ENCODE measurements at places on chromosomes 2 and 18.

DNA sequence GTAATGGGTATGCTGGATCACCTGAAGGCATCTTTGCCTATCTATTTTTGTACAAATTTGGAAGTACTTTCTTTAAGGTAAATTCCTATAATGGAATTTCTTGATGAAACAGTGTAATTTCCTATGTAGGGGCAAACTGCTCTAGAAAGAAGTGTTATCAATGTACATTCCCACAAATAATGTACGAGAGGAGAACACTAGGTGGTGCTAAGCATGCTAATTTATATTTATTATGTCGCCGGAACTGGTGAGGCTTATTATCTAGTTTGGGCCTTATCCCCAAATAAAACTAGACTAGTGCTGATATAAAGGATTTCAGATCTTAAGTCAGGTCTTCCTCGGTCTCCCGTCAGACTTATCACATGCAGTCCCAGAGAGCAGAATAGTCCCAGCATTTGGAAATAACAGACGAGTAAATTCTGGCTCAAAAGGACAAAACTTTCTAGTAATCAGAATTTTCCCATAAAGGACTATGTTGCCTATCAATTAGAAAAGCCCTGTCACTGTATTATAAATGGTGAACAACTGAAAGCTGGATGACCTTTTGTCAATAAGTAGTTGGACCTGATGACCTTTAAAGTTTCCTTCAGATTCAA is 86.9 kb upstream of the RBBP8 start:
- no peak for DNase-seq

GRCh38 chr2:86807468-86808275 is 17.0 kb upstream of the CD8A start:
- DNase-seq, result peak; percentile 27

DNA sequence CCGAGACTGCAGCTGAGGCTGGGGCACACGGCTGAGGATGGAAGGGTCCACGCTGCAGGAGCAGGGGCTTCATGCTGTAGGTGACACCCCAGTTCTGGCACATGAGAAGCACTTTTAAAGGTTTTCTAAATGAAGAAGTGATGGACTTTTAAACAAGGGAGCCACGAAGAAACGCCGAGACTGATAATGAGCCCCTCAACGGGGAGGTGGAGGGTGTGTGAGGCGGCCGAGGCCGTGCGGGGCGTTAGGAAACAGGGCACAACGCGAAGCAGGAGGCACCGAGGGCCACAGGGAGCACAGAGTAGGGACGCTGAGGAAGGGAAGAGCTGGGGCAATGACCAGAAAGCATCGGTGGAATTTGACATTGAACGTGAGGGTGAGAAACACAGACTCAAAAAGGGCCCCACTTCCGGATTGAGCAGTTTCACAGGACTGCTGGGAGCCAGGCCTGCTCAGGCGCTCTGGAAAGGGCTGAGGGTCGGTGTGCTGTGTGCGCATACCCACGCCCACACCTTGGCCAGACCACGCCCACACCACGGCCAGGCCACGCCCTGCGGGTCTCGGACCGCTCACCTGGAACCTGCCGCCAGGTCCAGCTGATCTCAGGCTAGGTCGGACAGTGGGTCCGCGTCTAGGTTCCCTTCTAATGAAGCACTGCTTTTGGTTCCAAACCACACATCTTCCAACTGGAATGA is 115.7 kb downstream of the GYPC start:
- no peak for DNase-seq

DNA sequence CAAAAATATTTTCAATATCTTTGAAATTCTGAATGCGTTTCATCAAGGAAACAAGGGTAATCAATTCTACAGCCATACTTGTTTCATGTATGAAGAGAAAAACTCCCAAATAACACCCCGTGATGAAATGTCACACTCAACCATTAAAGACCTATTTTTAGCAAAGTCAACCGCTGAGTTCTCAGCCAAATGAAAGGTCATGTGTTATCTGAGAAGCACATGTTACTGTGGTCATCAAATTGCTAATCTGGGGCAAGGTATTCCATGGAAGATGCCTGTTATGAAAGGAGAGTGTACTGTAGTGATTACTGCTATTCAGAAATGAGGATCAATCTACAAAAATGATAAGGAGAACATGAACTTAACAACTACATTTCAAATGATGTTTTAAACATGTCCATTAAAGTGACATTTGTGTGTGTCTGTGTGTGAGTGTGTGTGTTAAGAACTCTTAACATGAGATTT is 126.7 kb downstream of the BCL2 start:
- DNase-seq, result no peak

- DNase-seq, result no peak
Measured at GRCh38 chr2:173347305-173348168, 7.1 kb upstream of the CDCA7 start.
